ENCODE measurements at places on chromosomes 2 and 18.

- no peak for DNase-seq
These were observed 63.3 kb downstream of the RPIA start for GRCh38 chr2:88754585-88755320.

DNA sequence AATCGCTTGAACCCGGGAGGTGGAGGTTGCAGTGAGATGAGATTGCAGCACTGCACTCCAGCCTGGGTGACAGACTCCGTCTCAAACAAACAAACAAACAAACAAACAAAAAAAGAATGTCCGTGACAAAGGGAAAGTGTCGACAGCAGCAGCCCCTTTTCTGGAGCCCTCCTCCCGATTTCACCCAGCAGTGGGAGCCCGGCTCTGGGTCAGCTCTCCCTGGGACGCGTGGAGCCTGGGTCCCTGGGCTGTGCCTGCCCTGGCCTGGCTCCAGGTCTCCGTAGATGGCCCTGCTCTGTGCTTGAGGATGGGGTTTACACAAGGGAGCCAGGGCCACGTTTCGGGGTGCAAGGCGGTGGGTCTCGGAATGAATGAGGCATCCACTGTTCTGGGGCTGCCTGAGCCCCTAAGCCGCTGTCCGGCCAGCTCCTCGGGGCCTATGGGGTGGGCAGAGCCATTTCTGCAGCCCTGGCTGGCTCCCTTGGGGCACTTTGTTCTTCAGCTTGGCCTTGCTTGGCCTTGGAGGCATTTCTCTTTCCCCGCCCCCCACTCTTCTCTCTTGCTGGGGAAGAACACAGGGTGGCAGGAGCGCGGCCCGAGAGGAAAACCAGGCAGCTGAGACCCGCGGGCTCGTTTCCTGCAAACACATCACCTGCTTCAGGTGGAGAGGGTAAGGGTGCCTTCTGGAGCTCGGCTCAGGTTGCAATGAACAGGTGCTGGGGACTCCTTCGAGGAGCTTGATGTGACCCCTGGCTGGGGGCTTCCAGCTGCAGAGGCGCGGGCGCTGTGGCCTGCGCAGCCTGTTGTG lies 29.1 kb downstream of the RTP5 start:
- DNase-seq: no peak

- DNase-seq: no peak
These were observed 17.1 kb upstream of the ST3GAL5 start for GRCh38 chr2:85905891-85906290.

DNA sequence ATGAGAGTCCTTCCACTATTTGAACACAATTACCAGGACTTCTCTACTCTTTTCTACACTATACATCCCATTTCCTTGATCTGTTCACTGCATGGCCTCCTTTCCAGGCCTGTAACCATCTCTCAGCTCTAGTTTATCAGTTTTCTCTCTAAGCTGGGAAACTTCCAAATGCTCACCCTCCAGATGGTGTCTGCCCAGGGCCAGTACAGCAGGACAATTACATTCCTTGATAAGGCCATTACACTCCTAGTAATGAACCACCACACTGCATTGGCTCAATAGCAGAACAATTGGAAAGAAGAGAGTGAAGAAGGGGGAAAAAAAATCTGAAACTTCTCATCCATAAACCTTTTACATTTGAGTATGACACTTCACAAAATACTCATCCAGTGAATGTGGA lies 359.1 kb downstream of the ALK start:
- no peak for DNase-seq

- DNase-seq: no peak
These were observed 188.7 kb downstream of the MYT1L start for GRCh38 chr2:2142345-2142744.

DNA sequence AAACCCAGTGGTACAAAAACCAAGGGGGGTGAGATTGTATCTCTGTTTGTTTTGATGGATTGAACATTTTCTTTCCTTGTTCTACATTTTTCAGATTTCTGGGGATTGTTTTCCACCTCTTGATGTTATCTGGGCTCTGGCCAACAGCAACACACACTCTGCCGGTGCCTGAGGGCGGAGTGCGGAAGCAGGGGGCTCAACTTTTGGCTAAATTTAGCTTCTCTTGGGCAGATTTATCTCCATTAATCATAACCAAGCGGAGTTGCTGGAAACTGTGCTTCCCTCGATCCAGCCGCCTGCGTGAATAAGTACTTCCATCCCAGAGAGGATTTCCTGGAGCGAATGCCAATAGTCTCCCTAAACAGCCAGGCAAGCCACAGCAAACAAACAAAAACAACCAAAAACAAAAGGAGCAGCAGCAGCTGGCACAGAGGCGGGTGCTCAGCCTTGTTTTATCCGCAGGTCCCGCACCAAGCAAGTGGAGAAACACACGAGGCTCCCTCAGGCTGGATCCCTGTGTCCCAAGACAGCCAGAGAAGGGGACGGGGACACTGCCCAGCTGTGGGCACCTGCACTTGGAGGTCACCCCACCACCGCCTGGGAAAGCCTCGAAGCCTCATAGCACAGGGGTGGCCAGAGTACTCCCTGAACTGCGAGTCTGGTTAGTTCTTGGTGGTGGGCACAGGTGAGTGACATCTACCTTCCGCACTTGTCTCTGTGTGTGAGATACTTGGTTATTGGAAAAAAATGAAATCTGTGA lies 143.4 kb downstream of the NDUFA10 start:
- peak; percentile 60 for DNase-seq

- no peak for DNase-seq
These were observed 227.1 kb downstream of the ANAPC1 start for GRCh38 chr2:111656894-111657293.

GRCh38 chr18:48982266-48982665 lies 31.5 kb upstream of the SMAD7 start:
- no peak for DNase-seq

- DNase-seq: no peak
These were observed 15.5 kb upstream of the ATG16L1 start for GRCh38 chr2:233235977-233236376.

DNA sequence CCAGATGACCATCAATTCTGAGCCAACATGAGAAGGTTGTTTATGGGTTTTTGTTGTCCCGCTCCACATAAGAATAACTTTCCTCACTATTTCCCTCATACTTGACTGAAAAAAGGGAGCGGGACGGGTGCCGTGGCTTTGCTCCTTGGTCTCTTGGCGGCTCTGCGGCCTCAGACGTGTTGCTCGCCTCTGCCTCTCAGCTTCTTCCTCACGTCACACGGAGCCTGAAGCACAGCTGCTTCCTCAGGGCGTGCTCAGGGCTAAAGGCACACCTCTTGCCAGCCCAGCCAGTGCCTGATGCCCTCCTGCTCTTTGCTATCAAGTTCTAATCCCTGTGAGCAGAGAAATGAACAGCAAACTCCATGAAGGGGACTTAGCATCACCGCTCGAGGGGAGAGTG lies 17.9 kb upstream of the ID2 start:
- DNase-seq: no peak

DNA sequence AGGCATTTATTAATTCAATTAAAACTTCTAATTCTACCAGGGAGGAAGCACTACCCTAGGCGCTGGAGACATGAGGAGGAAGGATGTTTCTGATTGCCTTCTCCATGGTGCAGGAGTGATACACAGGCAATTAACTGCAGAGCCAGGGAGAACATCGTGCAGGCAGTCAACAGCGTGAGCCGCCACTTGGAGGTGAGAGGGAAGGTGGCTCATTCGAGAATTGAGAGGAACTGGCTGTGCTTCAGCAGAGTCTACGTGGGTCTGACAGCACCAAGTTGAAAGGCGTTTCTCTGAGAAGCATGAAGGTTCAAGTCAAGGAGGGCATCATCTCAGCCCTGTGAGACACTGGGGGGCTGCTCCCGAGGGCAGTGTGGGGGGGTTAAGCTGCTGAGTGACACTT lies 388.7 kb upstream of the MYT1L start:
- no peak for DNase-seq

DNA sequence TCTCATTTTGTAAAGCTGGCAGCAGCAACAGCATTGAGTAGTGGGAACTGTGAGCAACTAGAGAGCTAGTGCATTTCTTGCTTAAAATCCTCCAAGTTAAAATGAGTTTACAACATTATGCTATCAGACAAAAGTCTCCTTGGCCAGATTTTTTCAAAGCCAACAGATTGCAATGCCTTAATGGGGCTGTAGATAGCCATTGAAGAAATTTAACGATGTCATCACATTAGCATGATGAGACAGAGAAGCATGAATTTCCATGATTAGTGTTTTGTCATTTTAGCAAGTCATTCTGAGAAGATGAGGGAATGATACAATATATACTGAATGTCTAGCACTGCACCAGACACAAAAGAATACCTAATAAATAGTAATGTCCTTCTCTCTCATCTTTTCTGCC lies 307.5 kb upstream of the REG3G start:
- peak; percentile 9 for DNase-seq

DNA sequence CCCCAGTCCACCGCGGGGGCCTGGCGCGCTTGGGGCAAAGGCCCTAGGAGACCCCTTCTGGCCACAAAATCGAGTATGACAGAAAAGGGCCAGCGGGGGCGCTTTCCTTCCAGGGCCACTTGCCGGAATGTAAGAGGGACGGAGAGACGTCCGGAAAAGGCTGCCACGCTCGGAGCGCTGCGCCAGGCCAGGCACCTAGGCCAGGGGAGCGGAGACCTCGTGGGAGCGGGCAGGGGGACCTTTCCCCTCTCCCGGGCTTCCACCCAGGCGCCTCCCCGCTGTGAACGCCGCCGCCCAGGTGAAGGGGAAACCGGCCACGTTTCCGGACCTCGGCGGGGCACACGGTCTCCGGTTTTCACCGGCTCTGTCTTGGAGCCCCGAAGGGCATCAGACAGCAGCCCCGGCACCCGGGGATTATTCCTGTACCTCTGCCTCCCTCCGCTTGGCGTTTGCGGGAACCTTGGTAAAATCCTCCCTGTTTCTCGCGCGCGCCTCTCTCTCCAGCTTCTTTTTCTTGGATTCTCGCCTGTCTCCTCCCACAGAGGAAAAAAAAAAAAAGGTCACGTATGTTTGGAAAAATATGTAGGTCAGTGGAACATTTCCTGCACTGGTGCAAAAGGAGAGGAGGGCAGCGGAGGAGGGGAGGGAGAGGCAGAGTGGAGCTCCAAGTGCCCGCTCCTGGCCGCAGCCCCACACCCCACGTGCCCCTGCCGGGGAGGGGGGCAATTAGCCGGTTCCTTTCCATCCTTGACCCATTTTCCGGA lies 1.2 kb upstream of the NPAS2 start:
- DNase-seq: no peak

DNA sequence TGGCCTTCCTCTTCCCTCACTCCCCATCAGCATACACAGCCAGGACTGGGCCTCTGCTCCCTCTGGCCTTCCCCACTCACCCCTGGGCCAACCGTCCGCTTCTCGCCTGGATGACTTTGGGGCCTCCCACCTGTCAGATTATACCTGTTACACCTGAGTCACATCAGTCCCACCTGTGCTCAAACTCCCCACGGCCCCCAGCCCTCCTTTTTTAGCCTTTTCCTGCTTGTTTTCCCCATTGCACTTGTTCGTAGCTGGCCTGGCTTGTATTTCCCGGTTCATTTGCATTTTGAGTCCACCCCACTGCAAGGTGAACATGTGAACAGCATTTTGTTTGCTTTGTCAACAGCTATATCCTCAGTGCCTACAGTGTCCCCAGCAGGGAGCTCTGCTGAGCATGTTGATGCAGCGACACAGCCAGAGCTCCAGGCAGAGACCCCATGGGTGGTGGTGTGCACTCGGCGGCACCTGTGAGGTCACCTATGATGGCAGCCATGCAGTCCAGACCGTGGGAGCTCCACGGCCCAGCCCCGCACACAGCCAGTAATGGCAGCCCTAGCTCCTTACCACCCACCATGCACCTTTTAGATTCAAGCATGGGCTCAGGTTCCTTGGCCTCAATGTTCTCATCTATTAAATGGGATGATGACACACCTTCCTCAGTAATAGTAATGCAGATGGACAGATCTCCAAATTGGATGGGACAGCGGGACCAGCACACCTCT lies 276.4 kb upstream of the HS6ST1 start:
- DNase-seq: no peak

DNA sequence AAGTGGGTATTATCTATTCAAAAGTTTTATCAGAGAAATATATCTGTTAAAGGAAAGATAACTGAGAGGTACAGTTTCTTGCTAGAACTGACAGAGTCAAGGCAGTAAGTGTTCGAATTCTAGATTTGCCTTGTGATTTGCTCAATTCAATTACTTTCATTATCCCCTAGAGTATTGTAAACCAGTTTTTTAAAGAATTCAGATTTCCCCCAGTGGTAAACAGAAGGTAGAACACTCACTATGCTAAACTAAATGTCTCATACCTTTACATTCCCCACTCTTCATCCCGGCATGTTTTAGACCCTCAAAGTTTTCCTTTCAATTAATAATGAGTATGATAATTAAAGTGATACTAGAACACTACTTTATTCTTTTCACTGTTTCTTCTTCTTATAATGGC lies 28.6 kb downstream of the TTC21B start:
- no peak for DNase-seq

GRCh38 chr2:234753701-234754100 lies 198.1 kb upstream of the SH3BP4 start:
- no peak for DNase-seq

DNA sequence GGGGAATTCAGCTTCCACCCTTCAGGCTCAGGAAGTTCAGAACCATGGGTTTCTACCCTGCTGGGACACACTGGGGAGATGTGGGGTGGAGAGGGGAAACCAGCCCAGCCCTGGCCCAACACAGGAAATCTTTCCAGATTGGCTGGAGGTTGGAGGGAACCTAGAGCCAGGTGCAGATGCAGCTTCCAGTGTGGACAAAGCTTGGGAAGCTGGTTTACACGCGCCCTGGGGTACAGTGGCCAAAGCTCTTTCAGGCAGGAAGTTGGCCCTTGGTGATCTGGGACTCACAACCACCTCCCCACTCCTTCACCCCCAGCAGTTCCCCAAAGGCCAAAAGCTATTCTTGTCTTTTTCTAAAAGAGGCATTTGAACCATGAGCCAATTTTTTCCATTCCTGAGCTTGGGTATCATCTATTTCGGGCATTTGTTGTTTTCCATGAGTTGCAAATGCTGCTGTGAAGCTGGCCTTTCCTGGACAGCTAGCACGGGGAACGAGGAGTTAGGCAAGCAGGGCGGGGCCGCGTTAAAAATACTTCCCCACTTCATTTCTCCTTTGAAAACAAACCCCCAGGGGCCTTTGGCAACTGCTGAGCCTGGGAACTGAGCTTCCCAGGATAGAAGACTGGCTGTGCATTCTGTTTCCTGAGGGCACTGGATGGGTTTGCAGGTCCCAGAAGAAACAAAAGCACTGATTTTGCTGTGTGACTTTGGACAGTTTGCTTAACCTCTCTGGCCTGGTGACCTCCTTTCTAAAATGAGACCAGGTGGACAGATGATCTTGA lies 3.1 kb upstream of the ARID5A start:
- peak; percentile 38 for DNase-seq

DNA sequence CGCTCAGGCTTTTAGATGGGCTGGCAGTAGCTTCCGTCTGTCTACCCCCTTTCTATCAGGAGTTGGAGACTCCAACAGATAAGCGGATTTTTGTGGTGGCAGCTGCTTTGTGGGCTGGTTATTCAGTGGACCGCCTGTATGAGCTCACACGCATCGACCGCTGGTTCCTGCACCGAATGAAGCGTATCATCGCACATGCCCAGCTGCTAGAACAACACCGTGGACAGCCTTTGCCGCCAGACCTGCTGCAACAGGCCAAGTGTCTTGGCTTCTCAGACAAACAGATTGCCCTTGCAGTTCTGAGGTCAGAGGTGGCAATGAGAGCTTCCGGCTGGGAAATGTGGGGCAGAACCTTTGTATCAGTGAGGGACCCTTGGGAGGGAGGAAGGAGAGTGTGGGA lies 14.8 kb downstream of the CAD start:
- DNase-seq: no peak
